ENCODE measurements at places on chromosomes 7 and 10.

GRCh38 chr10:107814865-107815487 is 650.5 kb upstream of the SORCS1 start:
- no peak for DNase-seq

GRCh38 chr10:34549001-34549400 is 266.1 kb downstream of the PARD3 start:
- DNase-seq: no peak

DNA sequence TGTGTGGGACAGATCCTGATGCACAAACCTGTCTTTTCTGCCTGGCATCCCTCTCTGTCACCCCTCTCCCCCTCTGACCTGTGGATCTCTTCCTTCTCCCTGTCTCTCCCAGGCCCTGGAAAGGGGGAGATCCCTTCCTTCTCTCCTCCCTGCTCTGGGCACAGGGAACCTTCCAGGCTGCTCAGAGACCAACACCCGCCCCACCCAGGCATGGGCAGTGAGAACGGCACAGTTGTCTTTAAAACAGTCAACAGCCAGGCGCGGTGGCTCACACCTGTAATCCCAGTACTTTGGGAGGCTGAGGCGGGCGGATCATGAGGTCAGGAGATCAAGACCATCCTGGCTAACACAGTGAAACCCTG is 34.7 kb downstream of the KCNH2 start:
- no peak for DNase-seq

GRCh38 chr10:103592186-103593021 is 98.9 kb downstream of the NEURL1 start:
- DNase-seq: no peak

GRCh38 chr7:110043519-110043918 is 1047.4 kb upstream of the LRRN3 start:
- no peak for DNase-seq

- DNase-seq: no peak
Observed at GRCh38 chr7:27113991-27114769, 11.7 kb upstream of the HOXA2 start.

DNA sequence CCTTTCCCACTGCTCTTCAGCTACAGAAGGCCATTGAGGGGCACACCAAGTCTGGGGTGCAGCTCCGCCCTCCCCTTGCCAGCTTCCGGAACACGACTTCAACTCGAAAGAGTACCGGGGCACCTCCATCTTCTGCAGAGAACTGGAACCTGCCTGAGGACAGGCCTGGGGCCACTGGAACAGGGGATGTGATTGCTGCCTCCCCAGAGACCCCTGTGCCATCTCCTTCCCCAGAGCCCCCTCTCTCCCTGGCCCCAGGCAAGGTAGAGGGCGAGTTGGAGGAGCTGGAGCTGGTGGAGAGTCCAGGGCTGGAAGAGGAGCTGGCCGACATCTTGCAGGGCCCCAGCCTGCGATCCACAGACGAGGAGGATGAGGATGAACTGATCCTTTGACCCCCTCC is 10.9 kb downstream of the FAM131B start:
- DNase-seq: no peak

DNA sequence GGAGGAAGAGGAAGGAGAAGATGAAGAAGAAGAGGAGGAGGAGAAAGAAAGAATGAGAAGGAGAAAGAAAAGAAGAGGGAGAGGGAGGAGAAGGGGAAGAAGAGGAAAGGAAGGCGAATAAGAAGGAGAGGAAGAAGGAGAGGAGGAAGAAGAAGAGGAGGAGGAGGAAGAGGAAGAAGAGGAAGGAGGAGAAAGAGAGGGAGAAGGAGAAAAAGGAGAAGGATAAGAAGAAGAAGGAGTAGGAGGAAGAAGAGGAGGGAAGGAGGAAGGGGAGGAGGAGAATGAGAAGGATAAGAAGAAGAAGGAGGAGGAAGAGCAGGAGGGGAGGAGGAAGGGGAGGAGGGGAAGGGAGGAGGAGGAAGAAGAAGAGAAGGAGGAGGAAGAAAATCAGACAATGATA is 149.2 kb upstream of the LYZL2 start:
- no peak for DNase-seq

DNA sequence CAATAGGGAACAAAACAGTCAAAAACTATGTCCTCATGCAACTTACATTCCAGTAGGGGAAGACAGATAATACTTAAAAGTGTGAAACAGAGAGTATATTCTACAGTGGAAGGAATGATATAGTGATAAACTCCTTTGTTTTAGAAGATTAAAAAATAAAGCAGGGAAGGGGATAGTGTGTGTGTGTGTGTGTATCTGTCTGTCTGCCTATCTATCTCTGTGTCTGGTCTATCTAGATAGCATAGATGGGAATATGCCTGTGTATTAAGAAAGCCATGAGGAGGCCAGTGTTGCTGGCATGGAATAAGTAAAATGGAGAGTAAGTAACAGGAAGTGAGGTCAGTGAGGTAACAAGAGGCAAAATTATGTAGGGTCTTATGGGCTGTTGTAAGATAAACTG is 42.2 kb downstream of the EXOC6 start:
- DNase-seq: no peak

GRCh38 chr7:138865843-138866242 is 67.8 kb upstream of the ATP6V0A4 start:
- DNase-seq: no peak

DNA sequence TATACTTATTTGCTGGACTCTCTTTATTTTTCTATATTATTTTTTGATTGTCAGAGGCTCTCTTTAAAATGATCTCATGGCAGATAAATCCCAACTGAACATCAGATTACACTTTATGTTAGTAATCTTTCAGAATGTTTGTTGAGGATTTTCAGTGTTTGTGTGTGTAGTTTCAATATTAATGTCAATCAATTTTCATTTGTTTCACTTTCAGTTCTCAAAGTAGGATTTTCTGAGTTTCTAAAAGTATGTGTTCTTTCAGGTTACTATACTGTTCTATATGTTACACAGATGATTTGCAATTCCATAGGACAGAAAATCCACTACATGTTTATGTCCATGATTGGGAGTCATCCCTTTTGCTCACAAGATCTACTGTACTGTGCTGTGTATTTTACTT is 311.9 kb upstream of the POT1 start:
- no peak for DNase-seq

GRCh38 chr10:103784089-103784488 is 71.3 kb downstream of the SH3PXD2A start:
- DNase-seq: no peak

- DNase-seq: no peak
Observed at GRCh38 chr7:32142649-32143048, 72.4 kb upstream of the PDE1C start.

- DNase-seq: no peak
Observed at GRCh38 chr10:22712956-22713852, 1.2 kb downstream of the PIP4K2A start.

GRCh38 chr10:66180581-66181318 is 745.1 kb upstream of the LRRTM3 start:
- peak; percentile 10 for DNase-seq

- no peak for DNase-seq
Observed at GRCh38 chr10:84429926-84430520, 101.6 kb downstream of the CCSER2 start.

DNA sequence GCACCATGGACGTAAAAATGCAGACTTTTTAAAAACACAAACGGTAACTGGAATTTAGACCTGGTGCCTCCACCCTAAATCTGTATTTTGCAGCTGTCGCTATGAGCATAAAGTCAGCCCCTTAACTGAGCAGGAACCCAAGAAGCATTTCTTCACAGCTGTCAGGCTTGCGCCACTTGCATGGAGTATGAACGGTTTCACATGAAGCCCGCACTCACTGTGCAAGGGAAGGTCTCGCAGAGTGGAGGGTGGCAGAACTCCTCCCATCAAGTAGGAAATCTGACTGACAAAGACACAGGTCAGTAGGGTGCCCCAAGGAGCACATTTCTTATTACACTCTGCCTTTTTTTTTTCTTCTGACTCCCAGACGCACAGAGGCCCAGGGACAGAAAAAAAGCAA is 58.5 kb downstream of the ELMO1 start:
- no peak for DNase-seq

DNA sequence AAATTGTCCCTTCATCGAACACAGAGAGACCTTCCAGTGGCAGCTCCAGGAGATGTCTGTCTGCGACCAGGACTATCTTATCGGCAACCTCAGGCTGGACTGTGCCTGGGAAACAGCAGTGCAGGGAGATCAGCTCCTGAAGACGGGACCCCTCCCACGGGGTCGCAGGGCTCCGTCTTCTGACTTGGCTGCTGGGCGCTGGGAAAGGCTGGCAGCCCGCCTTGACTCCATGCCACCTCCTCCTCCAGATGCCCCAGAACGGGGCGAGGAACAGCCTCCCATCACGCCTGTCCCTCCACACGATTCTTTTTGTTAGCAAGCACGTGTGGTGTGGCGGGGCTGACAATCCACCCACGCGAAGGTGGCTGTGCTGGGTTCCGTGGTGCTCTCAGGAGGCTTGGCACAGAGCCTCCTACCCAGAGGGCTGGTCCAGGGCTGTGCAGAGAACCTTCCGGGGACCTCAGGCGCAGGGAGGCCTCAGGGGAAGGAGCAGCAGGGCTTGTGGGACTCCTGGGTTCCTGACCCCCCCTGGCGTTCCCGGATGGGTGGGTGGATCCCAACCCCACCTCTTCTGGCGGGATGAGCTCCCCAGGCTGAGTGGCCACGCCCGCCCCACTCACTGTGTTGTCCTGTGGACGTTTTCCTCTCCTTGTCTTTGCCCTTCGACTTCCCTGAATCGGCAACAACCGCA is 47.6 kb upstream of the NKX6-2 start:
- DNase-seq: no peak

GRCh38 chr7:68488341-68489060 is 1109.8 kb upstream of the AUTS2 start:
- no peak for DNase-seq

- DNase-seq: no peak
Observed at GRCh38 chr10:28730031-28730778, 52.9 kb downstream of the BAMBI start.

GRCh38 chr7:114889646-114890285 is 32.1 kb upstream of the MDFIC start:
- peak; percentile 2 for DNase-seq
